NCI-H2029 treated with DMSO at 0.1 percent for 48 hours (cell line): ENCODE measurements at places on chromosomes 7 and 10.

DNA sequence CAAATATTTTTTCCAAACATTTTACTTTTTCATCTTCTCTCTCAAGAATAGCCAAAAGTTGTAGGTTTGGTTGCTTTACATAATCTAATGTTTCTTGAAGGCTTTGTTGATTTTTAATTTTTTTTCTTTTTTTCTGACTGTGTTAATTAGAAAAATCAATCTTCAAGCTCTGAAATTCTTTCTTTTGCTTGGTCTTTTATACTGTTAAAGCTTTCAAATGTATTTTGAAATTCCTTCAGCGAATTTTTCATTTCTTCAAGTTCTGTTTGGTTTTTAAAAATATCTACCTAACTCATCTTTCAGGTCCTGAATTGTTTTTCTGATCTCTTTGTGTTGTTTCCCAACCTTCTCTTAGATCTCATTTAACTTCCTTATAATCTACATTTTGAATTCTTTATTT lies 109.3 kb downstream of the SLC25A40 start:
- DNase-seq: no peak

DNA sequence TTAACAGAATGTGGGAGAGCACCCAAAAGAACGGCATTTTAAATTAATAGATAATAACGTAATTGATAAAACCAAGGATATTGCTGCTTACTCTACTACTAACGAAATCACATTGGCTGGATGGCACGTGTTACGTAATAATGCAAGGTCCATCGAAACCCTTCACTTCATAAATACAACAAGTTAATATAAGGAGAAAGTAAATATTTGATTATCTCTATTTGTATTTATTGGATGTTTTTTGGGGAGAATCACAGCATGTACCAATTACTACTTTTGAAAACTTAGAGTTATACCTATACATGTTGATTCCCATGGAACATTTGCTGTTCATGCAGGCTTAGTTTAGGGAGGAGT lies 1.6 kb downstream of the PRKG1 start:
- no peak for DNase-seq

GRCh38 chr7:15998617-15999016 lies 312.1 kb upstream of the MEOX2 start:
- no peak for DNase-seq

GRCh38 chr10:103722632-103723031 lies 132.7 kb downstream of the SH3PXD2A start:
- DNase-seq: no peak

GRCh38 chr10:130773941-130774340 lies 537.6 kb downstream of the TCERG1L start:
- DNase-seq: no peak

GRCh38 chr7:55381696-55382095 lies 16.6 kb downstream of the LANCL2 start:
- no peak for DNase-seq

DNA sequence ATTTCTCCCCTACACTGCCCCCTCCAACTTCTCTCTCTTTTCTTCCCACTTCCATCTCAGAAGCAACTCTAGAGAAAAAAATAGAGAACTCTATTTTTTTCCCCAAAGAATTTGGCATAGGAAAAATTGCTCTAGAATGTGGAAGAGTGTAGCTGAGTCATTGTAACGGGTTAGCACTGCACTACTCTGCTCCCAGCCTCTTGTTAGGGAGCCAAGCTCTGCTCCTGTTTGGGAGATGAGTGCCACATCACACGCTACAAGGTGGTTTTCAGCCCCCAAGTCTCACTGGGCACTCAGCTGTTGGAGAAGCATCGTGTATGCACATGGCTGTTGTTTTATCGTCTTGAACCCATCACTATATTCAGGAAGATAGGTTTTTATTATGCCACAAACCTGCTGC lies 136.4 kb downstream of the BMPER start:
- no peak for DNase-seq

GRCh38 chr7:139680676-139681462 lies 96.9 kb downstream of the HIPK2 start:
- DNase-seq: no peak

GRCh38 chr10:60806921-60807320 lies 28.6 kb downstream of the CDK1 start:
- DNase-seq: no peak

DNA sequence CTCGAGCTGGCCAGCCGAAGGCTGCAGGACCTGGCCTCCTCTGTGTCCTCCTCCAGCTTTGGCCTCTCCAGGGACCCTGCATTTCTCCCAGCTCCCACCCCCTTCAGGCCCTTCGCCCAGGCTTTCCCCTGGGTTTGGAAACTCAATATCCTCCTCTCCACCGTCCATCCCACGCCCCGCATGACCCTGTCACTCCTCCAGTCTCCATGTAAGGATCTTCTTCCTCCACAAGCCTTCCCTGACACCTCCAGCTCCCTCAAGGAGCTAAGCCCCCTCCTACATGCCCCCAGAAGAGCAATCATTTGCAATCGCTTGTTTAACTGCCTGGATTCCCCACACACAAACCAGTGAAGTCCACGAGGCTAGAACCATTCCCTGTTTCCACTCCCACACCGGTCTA lies 24.6 kb upstream of the TMEM213 start:
- DNase-seq: no peak

GRCh38 chr7:11505471-11505985 lies 326.5 kb downstream of the THSD7A start:
- DNase-seq: no peak

GRCh38 chr7:138295049-138295637 lies 164.9 kb upstream of the TRIM24 start:
- peak; percentile 3 for DNase-seq

- DNase-seq: no peak
Measured at GRCh38 chr7:28748933-28749584, 209.1 kb downstream of the TRIL start.

- no peak for DNase-seq
Measured at GRCh38 chr10:109665321-109665720, 258.0 kb downstream of the XPNPEP1 start.

- no peak for DNase-seq
Measured at GRCh38 chr10:7251696-7252465, 159.0 kb downstream of the SFMBT2 start.

- DNase-seq: no peak
Measured at GRCh38 chr7:151920488-151920887, 35.8 kb upstream of the GALNTL5 start.

GRCh38 chr10:104488439-104488832 lies 134.8 kb downstream of the CFAP58 start:
- no peak for DNase-seq

DNA sequence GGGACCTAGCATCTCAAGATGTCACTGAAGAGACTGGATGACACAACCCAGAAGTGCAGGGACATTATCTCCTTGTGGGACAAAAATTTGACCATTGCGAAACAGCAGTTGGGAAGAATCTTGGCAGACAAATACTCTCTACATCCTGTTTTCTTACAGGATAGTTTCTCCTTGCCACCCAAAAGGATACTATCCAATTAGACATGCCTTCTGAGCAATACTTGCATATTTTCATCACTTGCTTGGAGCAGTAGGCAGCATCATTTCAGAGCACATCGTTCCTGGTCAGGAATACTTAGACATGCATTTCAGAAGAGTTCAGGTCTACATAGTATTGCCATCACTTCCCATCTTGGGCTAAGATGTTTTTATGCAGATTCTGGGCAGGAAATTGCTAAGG lies 56.8 kb downstream of the FAS start:
- no peak for DNase-seq

DNA sequence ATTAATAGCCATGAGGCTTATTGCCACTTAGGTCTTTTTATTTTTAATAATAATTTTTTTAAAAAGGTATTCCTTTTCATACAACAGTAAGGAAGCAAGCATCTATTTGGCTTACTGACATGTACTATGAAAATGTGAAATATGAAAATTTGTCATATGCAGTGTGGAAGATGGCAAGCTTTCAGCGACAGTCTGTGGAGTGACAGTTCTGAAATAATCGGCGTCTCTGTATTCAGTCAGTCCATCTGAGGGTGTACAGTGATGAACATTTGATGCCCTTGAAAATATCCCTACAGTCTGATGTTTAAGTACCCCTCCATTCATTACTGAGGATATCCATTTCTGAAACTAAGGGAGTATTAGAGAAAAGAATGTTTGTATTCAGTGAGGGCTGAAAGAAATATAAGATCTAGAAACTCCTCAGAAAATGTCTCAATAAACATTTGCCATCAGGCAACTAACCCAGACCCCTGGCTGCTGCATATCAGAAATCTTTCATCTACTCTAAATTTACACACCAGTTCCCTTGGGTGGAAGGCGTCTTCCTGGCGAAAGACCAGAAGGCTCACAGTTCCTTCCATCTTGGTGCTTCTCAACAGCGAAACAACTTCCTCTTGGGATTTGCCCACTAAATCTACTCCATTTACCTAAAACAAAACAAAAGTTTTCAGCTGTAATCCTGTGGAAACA lies 440.6 kb downstream of the PARD3 start:
- no peak for DNase-seq

DNA sequence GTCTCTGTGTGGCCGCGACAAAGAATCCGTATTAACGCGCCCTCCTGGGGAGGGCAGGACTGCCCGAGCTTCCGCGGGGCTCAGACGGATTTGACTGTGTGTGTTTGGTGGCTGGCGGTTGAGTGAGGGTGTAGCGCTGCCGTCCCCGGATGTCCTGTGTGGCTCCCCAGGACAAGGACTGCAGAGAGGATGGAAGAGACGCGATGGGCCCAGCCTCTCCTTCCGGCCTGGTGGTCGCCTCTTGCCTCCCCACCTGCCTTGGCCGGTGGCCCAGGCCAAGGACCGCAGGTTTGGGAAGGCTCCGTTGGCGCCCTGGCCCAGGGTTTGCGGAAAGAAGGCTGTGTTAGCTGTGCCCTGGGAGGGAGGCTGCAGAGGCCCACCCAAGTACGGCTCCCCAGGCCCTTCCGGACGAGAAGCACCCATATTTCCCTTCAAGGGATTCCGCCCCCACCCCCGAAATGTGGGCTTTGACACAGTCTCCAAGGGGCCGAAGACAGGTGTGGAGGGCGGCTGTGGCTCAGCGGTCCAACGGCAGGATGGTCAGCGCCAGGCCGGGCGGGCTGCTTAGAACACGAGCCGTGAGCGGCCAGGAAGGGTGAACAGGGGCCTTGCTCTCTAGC lies 2.3 kb downstream of the UNCX start:
- DNase-seq: no peak

DNA sequence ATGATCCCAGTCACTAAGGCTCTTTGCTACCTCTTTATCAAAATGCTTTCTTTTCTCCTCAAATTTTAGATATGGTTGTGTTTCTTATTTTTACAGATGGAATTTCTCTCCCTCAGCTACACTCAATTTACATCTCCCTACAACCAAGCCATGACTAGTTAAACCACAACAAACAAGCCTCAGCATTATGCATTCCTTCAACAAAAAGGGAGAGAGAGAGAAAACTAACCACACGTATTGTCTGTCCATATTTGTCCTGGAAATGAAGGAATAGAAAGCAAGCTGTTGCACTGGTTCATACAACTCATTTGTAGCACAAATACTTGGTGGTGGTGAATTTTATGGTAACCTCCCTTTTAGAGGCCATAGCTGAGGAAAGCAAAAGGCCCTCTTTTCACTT lies 286.4 kb downstream of the AHR start:
- no peak for DNase-seq

GRCh38 chr10:48468130-48468790 lies 136.6 kb downstream of the ARHGAP22 start:
- DNase-seq: no peak

GRCh38 chr7:111796671-111797070 lies 234.4 kb upstream of the IMMP2L start:
- no peak for DNase-seq

GRCh38 chr7:157339777-157340677 lies 3.2 kb downstream of the DNAJB6 start:
- DNase-seq: peak; percentile 23

DNA sequence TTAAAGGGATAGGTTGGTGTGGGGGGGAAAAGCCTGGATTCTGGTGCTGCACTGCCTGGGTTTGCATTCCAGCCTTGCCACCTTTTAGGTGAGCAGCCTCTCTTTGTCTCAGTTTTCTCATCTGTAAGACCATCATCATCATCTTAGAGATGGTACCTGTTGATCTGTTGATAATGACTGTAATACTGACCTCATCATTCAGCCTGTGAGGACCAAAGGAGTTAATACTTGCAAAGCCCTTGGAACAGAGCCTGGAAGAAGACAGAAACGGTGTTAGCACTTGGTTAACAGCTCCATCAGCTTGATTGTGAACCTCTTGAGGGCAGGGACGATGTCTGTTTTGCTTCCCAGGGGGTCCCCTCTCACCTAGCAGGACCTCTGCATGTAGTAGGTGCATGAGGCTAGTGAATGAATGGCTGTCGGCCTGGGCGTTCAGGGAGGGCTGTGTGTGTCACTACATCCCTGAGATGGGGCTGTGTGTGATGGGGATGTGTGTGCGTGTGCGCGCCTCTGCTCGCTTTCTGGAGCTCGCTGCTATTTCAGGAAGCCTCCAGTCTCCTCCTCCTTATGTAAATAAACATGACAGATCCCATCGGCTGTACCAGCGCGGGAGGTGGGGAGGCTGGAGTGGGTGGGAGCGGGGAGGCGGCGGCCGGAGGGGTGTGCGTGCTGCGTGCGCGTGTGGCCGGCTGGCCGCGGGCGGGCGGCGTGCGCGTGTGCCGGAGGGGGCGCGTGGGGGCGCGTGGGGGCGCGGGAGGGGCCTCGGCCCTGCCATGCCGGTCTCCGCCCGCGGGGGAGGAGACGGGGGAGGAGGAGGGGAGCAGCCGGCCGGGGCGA lies 61.2 kb downstream of the NEURL1 start:
- peak; percentile 23 for DNase-seq

DNA sequence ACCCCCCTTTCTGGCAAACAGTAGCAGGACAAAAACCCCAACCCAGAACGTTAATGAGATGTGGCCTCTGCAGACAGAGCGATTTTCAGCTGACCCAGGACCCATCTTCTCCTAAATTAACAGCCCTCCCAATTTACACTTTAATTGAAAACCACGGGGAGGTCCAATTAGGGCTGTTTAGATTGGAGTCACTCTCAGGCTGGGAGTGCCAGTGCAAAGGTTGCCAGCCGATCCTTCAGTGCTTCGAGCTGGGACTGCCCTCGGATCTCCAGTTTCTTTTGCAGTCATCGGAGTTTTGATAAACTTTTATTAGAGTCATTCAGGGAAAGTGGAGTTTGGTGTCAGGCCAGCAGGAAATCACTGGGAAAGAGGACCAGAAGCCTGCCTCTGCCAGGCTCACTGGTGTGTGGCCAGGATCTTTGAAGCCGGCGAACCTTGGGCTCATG lies 108.0 kb downstream of the DOCK1 start:
- DNase-seq: no peak

- DNase-seq: no peak
Measured at GRCh38 chr10:92156874-92157773, 133.8 kb downstream of the CPEB3 start.

GRCh38 chr7:1529383-1530116 lies 952 bp upstream of the MAFK start:
- no peak for DNase-seq
